Temporal lobe (tissue), 4 donors: ENCODE measurements at places on chromosomes 16 and 17. TPM values are rescaled to one million over a fixed set of nuclear protein-coding genes. Genes with fewer than 3 reads are reported as not detected.

The SLC35G3 gene
- not detected for total RNA-seq

The ZNF469 gene
- 0.74 TPM for total RNA-seq

The CSH2 gene
- not detected for total RNA-seq

The CHD9NB gene
- total RNA-seq, result 0.25 TPM

The OSBPL7 gene
- 6.9 TPM for total RNA-seq

The HNF1B gene
- not detected for total RNA-seq

The TPSB2 gene
- not detected for total RNA-seq

The DHX8 gene
- total RNA-seq, result 34.7 TPM

The ZNF750 gene
- total RNA-seq, result not detected

The GNGT2 gene
- 0.25 TPM for total RNA-seq

The CASKIN2 gene
- total RNA-seq, result 5.7 TPM

The FSCN2 gene
- 3.4 TPM for total RNA-seq

The TBL3 gene
- total RNA-seq, result 12.3 TPM

The AATK gene
- 7.9 TPM for total RNA-seq

The KRTAP9-4 gene
- not detected for total RNA-seq

The KRTAP4-3 gene
- not detected for total RNA-seq

The ATP6V0D1 gene
- total RNA-seq, result 71.1 TPM

The NLRC5 gene
- 1.2 TPM for total RNA-seq
